ENCODE measurements at places on chromosomes 16 and 17. TPM values are rescaled to one million over a fixed set of nuclear protein-coding genes. Genes with fewer than 3 reads are reported as not detected.

Gene BCAS3
- total RNA-seq: 13.9 TPM

Gene GPRC5C
- total RNA-seq: not detected

Gene C16orf92
- not detected for total RNA-seq

Gene TBC1D28
- not detected for total RNA-seq

Gene TBKBP1
- 3.6 TPM for total RNA-seq

Gene GAS7
- total RNA-seq: 5.0 TPM

DNA sequence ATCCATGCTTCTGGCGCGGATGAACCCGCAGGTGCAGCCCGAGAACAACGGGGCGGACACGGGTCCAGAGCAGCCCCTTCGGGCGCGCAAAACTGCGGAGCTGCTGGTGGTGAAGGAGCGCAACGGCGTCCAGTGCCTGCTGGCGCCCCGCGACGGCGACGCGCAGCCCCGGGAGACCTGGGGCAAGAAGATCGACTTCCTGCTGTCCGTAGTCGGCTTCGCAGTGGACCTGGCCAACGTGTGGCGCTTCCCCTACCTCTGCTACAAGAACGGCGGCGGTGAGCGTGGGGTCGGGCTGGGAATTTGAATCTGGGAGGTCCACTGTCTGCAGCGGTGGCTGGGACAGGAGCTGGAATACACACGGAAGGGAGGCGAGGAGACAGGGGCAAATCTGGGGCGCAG, 904 bp downstream of the SLC6A2 start:
- DNase-seq: no peak

- no peak for DNase-seq
These were observed 23.7 kb upstream of the CDH1 start for GRCh38 chr16:68713361-68713760.

DNA sequence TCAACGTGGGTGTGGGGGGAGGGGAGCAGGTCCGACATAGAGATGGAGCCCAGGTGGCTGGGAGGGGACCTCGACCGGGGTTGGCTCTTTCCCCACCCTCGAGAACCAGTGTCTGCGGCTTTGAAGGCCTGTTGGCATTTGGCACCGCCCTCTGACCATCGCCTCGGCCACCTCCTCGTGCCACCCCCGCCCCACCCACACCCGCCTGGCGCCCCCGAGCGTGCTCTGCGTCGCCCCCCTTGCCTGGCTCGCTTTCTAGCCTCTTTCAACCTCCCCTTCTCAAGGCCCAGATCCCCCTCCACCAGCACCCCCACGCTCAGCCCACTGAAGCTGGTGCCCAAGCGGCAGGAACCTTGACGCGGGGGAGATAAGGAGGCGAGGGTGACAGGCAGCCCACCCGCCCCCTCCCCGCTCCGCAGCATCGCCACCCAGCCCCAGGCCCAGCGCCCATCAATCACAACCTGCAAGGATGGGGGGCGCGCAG, 619 bp downstream of the CACNB1 start:
- no peak for DNase-seq

- no peak for DNase-seq
These were observed 17.2 kb downstream of the SLC16A6 start for GRCh38 chr17:68273722-68274121.

GRCh38 chr16:88763502-88764053, 21.4 kb downstream of the PIEZO1 start:
- DNase-seq: no peak

GRCh38 chr16:17370223-17370707, 100.5 kb downstream of the XYLT1 start:
- DNase-seq: peak; percentile 69

DNA sequence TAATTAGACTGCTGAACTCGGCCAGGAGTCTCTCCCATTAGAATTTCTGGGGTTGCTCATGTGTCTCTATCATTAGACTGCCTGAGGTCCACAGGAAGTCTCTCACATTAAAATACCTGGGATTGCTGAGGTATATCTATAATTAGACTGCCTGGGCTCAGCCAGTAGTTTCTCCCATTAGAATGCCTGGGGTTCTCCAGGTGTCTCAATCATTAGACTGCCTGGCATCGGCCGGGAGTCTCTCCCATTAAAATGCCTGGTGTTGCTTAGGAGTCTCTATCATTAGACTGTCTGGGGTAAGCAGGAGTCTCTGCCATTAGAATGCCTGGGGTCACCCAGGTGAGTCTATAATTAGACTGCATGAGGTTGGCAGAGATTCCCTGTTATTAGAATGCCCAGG, 2233.4 kb downstream of the TP53TG3F start:
- DNase-seq: no peak

DNA sequence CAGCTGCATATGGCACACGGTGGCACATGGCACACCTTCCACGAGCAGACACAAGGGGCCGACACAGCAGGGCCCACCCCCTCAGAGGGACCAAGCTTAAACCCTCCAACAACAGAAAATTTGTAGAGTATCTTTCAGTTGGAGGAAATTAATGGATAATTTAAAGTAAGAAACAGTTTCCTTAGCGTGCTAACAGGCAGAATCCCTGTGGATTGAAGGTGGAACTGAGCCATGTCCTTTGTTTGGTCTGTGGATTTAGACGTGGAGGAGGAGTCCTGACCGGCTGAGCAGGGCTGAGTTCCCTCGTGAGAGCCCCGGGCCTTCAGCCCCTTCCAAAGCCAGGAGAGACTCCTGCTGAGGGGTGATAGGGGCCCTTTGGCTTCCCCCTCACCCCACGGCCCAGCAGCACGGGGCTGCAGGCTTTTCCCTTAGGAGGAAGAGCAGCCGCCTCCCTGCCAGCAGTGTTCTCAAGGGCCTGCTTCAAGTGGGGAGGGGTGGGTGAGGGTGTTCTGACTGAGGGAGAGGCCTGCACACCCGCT, 1.4 kb upstream of the CYB561 start:
- no peak for DNase-seq

DNA sequence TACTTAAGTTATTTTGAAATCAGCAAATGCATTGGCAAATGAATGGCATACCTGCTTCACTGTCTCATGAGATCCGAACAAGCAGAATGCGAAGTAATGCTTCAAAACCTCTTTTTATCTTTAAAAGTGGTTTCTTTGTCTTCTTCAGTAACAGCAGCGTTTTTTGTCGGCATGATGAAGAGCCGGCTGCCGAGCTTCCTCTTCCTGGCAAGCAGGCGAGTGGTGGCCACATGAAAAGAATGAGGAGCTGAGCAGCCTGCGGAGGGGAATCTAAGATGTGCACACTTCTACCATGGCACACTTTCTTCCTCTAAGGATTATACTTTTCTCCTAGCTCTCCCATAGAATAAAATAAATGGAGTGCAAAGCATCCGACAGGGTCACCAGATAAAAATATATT, 42.4 kb upstream of the AKTIP start:
- no peak for DNase-seq

DNA sequence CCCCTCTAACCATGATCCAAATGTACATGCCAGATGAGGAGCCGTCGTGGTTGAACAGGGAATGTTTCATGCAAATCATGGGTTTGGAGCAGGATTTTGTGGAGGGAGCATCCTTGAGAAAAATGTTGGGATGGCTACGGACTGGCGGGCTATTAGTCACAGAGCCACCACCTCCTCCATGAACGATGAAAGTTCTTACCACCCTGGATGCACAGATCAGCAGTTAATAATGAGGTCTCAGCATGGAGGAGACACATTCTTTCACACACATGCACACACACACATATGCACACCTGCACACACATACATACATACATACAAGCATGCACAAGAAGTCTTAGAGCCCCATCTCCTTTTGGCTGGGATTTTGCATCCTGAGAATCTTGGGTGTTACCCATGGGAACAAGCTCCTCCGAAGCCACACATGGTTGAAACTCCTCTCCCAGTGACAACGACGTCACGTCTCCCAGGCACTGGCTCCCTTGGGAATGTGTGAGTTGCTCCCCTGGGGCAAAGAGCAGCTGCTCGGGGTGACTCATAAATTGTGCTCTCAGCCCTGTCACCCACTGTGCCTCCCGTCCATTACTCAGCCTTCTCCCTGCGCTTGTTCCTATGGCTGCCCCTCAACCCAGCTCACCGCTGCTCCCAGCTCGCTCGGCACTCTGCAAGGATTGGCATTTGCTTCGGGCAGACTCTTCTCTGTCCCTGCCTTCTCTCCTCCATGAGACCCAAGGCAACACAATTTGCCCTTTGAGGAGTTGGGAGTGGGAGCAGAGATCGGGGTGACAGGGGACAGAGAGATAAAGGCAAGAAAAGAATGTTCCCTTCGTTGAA, 344.6 kb downstream of the SOX9 start:
- DNase-seq: peak; percentile 97

- DNase-seq: no peak
These were observed 18.0 kb downstream of the TNRC6A start for GRCh38 chr16:24747441-24747840.

DNA sequence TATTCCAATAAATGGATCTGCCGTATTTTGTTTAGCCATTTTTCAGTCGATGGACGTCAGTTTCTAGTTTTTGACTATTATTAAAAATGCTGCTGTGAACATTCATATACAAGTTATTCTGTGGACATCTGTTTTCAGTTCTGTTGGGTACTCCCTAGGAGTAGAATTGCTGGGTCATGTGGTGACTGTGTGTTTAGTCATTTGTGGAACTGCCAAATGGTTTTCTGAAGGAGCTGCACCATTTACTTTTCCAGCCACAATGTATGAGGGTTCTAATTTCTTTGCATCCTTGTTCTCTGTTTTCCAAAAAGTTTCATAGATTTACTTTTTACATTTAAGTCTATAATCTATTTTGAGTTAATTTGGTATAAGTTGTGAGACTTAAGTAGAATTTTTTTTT, 29.5 kb downstream of the CYLD start:
- peak; percentile 88 for DNase-seq

DNA sequence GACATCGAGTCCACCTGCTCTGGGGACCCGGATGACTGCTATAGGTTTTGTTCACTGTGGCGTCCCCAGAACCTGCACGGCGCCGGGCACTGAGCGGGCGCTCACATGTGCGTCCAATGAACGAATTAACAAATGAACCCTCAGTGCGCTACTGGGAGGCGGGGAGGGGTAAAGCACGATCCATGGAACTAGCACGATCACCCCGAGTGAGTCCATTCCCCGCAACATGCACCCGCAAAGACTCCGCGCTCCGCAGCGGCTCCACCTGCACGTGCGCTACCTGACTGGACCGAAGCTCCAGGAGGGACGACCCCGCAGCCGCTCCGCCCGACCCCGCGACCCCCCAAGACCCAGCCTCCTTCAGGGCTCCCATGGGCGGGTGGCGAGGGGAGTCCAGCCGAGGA, 491 bp downstream of the TRAP1 start:
- DNase-seq: no peak

DNA sequence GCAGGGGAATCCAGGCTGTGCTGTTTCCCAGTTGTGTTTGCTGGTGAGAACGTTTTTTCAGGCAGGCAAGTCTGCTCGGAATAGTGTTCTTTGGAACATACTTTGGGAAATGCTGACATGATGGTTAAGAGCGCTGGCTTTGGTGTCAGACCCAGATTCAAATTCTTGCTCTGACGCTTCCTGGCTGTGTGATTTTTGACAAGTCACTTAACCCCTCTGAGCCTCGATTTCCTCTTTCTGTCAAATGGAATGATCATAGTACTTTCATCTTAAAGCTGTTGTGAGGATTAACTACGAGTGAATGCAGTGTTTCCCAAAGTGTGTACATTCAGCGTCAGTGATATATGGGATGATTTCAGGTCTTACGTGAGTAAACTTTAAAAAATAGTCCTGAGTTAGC, 4.8 kb downstream of the FBRS start:
- DNase-seq: no peak

GRCh38 chr16:69820926-69821541, 58.9 kb downstream of the WWP2 start:
- peak; percentile 24 for DNase-seq

DNA sequence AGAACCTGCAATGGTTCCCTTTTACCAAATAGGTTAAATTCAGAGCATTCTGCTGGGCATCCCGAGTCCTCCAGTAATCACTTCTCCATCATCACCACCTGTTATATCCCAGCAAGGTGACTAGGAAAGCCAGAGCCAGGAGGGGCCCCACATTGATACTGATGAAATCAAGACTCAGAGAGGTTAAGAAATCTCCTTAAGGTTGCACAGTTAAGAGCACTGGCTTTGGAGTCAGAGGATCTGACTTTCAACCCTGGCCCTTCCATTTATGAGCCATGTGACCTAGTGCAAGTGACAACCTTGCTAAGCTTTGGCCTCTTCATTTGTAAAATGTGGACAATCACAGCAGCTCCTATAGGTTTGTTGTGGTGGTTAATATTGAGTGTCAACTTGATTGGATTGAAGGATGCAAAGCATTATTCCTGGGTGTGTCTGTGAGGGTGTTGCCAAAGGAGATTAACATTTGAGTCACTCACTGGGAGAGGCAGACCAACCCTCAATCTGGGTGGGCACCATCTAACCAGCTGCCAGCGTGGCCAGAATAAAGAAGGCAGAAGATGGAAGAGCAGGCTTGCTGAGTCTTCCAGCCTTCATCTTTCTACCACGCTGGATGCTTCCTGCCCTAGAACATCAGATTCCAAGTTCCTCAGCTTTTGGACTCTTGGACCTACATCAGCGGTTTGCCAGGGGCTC, 194.2 kb upstream of the ASIC2 start:
- DNase-seq: no peak
